ENCODE measurements at places on chromosomes 11 and 22.

GRCh38 chr22:43256976-43257545, 70.1 kb upstream of the TTLL12 start:
- DNase-seq, result no peak

- DNase-seq, result no peak
Observed at GRCh38 chr22:49437356-49437755, 390.3 kb downstream of the BRD1 start.

DNA sequence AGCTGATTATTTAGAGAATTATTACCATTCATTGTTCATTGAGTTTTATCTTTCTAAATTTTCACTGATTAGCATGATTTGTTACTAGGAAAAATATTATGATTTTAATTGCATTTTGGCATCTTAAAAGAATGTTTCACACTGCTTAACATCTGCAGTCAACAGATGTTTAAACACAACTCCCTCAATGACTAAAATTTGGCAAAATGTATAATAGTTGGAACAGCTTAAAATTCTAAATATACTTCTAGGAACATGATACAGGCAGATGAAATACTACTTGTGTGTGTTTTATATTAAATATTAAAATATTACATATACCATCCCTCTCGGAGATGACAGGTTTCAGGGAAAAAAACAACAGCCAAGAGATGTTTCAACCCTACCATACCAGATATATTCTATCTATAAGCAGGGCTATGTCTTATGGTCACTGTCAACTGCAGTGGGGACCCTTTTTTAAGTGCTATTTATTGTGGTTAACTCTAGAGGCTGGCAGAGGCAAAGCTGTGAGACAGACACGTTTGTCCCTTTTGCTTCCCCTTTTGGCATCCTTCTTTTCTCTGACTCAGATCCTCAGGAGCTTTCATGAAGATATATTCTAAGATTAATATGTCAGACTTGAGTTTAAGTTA, 81.9 kb downstream of the BDNF start:
- DNase-seq, result no peak

- DNase-seq, result no peak
Observed at GRCh38 chr11:15829312-15829711, 527.0 kb downstream of the SOX6 start.

- no peak for DNase-seq
Observed at GRCh38 chr22:34333285-34333684, 413.0 kb upstream of the LARGE1 start.

DNA sequence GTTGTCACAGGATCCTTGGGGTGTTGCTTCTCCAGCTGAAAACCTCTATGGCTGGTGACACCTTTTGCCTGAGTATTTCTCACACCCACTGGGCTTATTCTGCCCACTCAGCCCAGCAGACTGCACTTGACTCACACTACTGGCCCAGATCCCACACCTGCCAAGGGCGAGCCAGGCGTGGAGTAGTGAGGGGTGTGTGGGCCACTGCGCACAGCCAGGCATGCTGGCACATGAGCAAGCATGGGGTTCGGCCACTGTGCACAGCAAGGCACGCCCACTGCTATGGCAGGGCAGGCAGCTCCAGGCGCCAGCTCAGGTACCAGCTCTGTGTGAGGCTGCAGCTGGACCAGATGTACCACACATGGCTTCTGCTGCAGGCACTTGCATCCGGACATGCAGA, 116.5 kb upstream of the MTNR1B start:
- no peak for DNase-seq

DNA sequence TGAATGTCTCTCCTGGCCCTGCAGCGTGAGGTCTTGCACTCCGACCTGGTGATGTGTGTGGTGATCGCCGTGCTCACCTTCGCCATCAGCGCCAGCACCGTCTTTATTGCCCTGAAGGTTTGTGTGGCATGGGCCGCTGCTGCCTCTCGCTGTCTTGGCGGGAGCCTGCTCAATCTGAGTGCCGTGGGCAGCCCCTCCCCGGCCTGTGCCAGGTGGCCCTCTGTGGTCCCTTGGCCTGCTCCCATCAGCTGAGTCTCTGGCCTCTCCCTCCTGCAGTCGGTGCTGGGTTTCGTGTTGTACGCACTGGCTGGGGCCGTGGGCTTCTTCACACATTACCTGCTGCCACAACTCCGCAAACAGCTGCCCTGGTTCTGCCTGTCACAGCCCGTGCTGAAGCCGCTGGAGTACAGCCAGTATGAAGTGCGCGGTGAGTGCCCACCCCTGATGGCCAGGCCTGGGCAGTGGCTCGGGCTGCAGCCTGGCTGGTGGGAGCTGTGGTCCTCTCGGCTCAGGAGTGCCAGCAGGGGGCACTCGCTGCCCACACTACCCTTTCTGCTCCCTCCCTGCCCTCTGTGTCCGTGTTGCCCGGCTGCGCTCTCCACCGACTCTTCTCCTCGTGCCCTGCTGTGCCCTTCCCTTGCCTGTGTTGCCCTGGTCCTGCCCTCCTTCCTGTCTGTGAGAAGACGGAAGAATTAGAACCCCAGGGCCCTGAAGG, 10.2 kb downstream of the PCNX3 start:
- DNase-seq, result peak; percentile 54

DNA sequence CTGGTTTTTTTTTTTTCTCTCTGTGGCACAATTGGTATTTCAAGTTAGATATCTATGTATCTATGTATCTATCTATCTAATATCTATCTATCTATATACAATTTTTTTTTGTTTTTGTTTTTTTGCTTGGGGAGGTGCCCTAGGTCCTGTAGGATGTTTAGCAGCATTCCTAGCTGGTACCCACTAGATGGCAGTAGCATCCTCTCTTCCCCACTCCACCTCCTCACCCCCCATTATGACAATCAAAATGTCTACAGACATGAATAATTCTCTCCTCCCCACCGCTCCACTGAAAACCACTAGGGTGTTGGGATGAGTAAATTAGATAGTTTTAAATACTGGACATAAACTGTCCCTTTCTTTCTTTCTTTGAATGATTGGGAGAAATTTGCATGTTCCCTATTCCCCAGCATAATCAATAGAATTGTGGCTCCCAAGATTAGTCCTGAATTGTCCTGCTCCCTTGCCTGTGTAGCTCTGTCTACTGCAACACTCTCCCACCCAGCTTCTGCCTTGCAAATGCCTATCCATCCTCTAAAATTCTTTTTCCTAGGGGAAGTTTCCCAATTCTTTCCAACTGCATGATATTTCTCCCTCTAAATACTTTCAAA, 1152.4 kb downstream of the LRRC4C start:
- no peak for DNase-seq

GRCh38 chr11:62146476-62147200, 22.8 kb downstream of the INCENP start:
- no peak for DNase-seq

GRCh38 chr11:117437041-117437790, 109.6 kb downstream of the CEP164 start:
- DNase-seq, result no peak

GRCh38 chr22:35630387-35630793, 13.3 kb upstream of the MB start:
- no peak for DNase-seq

DNA sequence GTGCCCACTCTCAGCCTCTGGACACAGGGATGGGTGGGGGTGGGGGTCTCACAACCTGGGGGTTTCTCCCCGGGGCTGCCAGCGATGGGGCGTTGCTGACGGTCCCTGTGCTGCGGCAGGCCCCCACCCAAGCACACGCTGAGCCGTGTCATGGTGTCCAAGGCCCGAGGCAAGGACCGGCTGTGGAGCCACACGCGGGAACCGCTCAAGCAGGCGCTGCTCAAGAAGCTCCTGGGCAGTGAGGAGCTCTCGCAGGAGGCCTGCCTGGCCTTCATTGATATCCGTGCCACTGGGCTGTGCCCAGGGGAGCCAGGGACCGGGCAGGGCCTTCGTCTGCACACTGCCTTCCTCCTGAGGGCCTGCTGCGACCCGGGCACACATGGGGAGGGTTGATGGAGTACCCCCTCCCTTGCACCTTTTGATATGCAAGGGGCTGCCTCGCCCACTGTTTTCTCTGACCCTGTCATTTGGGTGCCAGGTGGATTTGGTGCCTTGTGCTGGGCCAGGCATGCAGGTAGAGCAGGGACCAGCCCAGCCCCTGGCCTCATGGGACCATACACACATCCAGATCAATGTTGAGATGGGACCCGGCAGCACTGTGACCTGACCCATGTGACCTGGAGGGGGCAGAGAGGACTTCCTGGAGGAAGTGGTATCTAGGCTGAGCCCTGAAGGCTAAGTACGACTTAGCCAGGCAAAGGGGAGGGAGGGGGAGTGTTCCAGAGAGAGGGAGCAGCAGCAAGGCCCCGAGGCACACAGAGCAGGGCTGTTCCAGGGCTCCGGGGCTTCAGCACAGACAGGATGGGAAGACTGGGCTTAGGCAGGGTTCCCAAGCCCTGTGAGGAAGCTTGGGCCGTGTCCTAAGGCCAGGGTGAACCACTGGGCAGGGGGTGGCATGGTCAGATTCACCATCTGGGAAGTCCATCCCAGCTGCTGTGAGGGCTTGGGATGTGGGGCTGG, 75.2 kb downstream of the MYO7A start:
- no peak for DNase-seq

DNA sequence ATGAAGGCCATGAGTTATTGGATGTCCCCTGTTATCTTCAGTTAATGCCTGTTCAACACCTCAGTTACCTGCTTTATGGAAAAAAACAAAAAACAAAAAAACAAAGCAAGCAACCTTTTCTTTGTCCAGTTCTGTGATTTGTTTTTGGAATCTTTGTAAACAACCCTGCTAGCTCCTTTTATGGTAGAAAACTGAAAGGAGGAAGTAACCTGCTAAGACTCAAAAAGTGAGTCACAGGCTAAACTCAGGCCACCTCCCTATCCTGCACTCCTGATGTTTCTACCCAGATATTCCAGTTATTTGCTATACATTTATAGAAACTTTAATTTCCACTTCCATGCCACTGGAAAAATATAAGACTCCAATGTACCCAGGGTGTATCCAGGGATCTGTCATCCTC, 20.6 kb upstream of the TLCD5 start:
- no peak for DNase-seq

GRCh38 chr11:100404907-100405306, 282.2 kb upstream of the ARHGAP42 start:
- DNase-seq, result no peak

DNA sequence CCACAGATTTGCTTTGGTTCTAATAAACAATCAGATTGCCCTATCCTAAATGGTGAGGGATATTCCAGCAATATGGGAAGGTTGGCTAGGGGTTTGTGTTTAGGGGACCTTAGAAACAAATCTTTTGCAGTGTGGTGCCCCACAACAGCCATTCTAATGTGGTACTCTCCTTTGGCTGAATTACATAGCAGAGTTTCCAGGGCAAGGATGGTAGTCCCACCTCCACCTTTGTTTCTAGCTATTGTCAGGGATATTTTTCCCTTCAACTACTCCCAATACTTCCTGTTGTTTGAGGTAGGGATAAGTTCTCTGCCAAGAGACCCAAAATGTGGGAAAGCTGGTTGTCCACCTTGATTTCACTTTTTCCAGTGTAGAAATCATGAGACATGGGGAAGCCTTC, 494.7 kb upstream of the CHORDC1 start:
- no peak for DNase-seq

DNA sequence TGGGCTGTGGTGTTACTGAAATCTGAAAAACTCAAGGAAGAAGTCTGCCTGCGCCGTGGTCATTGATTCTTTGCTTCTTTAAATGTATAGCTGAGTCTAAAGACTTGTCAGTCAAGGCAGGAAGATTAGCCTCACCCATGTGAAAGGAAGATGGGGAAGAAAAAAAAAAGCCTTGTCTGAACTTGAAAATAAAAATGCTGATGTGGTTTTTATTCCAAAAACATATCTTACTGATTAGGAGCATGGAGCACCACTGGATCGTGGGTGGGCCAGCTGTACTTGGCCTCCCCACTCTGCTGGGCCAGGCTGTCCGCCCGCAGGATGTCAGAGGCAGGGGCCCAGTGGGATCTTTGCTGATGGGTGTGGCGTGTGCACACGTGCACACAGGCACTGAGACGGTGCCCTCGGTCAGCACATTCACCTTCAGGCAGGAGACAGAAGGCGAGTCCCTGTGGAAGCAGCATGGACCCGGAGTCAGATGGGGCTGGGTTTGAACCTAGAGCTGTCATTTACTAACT, 111.9 kb downstream of the WNT7B start:
- no peak for DNase-seq

GRCh38 chr11:45146072-45147016, at the start of gene PRDM11:
TSS of gene PRDM11 (plus strand) at chr11:45146639. CDS start at chr11:45181767, 35,128 bp downstream.
- no peak for DNase-seq

DNA sequence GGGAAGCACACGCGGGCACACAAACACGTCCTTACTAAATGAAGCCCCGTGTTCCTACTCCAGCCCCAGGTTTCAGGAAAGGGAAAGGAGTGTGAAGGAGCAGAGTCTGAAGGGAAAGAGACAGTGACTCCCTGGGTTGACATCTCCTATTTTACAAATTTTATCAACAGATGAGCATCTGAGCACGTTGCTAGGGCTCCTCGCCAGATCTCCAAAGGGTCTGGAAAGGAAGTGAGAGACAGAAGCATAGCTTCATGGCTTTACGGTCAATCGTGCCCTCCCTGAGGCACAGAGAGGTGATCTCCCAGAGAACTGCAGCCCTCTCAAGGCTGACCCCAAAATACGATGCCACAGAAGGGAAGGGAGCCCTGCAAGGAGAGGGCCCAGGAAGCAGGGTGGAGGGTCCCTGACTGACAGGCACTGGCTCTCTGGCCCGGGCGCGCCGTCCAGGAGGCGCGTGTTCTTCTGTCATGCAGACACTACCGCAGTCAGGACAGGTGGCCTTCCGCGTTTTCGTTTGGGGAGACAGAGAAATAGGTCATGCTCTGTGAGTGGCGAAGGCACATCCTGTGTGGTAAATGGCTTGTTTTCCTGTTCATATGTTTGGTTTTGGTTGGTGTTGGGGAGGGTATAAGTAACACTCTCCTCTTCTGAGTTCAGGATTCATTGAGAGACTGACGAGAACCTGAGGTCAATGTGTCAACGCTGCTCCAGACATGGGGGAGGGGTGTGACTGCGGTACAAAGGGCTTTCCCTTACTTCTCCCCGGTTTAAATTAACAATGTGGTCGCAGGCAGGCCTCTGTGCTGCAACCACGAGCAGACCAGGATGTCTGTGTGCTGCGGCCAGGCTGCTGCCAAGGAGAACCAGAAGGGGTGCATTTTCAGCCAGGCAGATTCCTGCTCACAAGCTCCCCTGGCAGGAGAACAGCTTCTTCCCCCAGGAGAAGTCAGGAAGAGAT, 813.3 kb downstream of the OPCML start:
- DNase-seq, result peak; percentile 20

GRCh38 chr22:48265000-48265625, 1502.7 kb downstream of the TBC1D22A start:
- DNase-seq, result no peak

- DNase-seq, result no peak
Observed at GRCh38 chr11:69860244-69860643, 41.0 kb upstream of the FGF3 start.

DNA sequence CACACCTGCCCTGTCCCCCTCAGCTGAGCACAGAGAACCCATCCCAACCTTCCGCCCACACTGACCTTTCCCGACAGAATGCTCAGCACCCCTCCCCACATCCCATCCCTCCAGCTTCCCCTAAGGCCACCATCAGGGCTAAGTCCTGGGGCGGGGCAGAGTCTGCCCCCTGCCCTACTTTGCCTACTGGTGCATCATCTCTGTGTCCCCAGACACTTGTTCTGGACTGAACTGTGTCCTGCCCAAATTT, 109.8 kb downstream of the CTTN start:
- DNase-seq, result no peak
